ENCODE measurements at places on chromosomes 1 and 21.
A peak's percentile ranks its signal among the peaks of the same experiment; 100 is the strongest.

- DNase-seq = no peak
Observed at GRCh38 chr1:154864189-154864975, 5.7 kb downstream of the KCNN3 start.

DNA sequence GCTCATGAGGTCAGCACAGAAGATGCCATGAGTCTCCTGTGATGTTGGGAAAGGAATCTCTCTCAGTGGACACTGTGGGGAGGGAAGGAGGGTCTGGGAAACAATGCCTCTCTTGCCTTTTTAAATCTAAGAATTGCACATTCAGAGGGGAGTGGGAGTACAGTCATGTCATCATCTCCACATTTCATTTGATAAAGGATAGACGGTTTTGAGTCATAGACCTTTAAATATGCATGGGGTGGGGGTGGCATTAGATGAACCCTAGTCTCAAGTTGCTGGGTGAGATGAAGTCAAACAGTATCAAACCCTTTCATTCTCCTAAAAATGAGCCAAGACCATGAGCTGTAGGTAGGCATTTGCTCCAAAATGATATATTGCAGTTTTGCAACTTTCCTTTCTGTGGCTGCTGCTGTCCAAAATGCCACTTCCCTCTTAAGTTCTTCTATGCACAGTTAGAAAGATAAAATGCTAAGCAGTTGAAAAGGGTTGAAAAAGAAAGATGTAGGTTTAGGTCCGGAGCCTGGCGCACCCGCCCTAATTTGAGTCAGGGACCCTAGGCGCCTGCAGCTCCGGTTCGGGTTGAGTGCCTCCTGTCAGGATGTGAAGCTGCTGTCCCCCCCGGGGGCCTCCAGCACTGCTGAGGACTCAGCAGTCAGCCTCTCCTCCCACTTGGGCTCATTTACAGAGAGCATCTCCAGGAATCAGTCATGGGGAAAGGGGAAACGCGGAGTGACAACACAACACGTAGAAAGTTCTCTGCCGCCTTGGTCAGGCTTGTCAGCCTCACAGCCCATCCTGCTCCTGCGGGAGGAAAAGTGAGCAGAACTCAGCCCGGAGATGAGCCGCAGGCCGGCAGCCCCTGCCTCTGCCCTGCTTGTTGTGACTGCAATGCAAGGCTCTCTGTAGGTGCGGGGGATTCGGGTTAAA, 479.3 kb upstream of the RUNX1 start:
- DNase-seq = peak; percentile 14

DNA sequence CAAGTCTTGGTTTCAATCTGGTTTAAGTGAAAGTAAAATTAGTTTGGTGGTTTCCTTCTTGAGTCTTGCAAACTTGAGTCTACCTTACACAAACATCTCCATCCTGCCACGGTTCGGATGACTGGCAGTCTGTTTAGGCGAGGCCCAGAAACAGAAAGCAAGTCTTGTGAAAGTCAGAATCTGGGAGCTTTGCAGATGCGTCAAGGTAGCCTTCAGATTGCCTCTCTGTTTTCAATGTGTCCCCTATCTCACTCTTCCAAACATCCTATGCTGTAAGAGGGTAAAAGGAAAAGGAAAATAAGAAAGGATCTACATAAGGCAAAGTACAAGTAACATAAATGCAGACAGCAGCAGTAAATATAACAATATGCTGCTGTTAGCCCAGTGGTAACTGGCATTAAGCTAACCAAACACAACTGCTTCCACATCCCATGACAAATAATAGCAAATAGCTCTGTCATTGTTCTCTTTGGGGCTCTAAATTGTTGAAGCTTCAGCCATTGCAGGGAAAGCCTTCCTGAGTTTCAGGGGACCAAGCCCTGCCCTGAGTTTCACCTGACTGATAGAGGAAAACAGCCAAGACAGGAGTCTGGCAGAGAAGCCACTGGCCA, 26.2 kb upstream of the C1orf105 start:
- DNase-seq = peak; percentile 43

DNA sequence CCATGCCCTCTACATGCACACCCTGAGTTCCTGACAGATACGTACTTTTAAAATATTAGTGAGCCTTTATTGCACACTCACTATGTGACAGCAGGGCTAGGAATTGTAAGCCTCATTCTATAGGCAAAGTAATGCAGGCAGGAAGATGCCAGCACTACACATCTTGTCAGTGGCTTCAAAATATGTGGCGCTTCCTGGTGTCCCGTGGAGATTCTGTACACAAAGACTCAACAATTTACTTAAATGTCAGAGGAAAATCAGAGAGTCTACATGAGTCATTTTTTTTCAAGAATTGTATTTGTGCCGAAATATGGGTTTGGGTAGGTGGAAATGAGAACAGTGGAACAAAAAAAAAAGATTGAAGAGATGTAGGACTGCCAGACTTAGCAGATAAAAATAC, 27.6 kb downstream of the RNASEL start:
- no peak for DNase-seq

DNA sequence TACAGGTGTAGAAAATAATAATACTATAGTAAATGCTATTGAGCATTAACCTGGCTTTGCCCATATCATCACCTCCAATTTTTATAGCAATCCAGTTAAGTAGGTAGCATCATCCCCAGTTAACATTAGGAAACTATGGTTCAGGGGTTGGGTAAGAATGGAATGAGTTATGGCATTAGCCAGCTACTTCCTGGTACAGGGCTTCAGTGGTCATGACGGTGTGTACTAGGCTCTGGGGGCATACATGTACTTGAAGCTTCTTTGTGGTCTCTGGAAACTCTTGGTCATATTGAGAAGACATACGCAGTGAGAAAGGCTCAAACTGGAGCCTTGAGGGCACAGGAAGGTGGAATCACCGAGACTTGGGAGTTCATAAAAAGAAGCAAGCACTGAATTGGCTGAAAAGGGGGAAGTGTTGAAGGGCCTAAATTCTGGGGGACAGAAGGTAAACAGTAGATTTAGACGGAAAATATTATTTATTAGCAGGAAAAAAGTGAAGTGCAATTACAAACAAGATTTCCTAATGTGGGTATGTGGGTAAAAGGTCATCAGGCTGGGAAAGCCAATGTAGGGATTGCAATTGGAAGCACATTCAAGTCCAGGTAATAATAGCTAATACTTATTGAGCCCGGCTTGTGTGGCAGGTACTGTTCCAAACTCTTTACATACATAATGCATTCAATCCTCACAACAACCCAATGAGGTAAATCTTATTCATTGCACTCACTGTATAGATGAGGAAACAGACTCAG, 114.2 kb upstream of the ATP1A1 start:
- no peak for DNase-seq

- DNase-seq = no peak
Observed at GRCh38 chr1:60949154-60949825, 133.1 kb upstream of the NFIA start.

- no peak for DNase-seq
Observed at GRCh38 chr1:202244841-202245261, 51.3 kb downstream of the LGR6 start.

All from effector CD4-positive, alpha-beta T cell (primary cell).